Lower lobe of right lung (tissue), 2 donors: ENCODE measurements at places on chromosomes 4 and X. TPM values are rescaled to one million over a fixed set of nuclear protein-coding genes. Genes with fewer than 3 reads are reported as not detected.

- no peak for DNase-seq
- no peaks in the 10 kb centered on the region for H3K4me1 ChIP-seq
- H3K27ac ChIP-seq = no peak overlapping the region
- H3K36me3 ChIP-seq = peaks cover 34% of the 10 kb centered on the region
These were observed 30.0 kb downstream of the ANXA3 start for GRCh38 chr4:78581618-78582017.

CLCN4 gene
- total RNA-seq = 13.8 TPM

- no peak overlapping the region for H3K4me3 ChIP-seq
- H3K27me3 ChIP-seq = no peaks in the 10 kb centered on the region
- H3K36me3 ChIP-seq = no peaks in the 10 kb centered on the region
These were observed 413.6 kb downstream of the AFF2 start for GRCh38 chrX:148913971-148914370.

NWD2 gene
- total RNA-seq = not detected

XAGE2 gene
- total RNA-seq = 6.7 TPM

DNA sequence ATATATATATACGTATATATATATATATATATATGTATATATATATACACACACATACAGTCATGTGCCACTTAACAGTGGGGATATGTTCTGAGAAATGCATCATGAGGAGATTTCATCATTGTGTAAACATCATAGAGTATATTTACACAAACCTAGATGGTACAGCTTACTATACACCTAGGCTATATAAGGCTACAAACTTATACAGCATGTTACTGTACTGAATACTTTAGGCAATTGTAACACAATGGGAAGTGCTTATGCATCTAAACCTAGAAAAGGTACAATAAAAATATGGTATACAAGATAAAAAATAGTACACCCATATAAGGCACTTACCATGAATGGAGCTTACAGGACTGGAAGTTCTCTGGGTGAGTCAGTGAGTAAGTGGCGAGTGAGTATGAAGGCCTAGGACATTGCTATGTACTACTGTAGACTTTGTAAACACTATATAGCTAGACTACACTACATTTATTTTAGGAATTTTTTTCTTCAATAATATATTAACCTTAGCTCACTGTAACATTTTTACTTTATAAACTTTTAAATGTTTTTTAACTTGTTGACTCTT, 13.2 kb upstream of the CCSER1 start:
- DNase-seq = no peak
- no peak overlapping the region for H3K27ac ChIP-seq
- no peaks in the 10 kb centered on the region for H3K36me3 ChIP-seq

TMPRSS11D gene
- total RNA-seq = not detected

GRCh38 chrX:140725500-140725899, 15.9 kb downstream of the LINC00632 start:
- no peaks in the 10 kb centered on the region for H3K4me1 ChIP-seq
- DNase-seq = no peak
- H3K27ac ChIP-seq = no peak overlapping the region
- no peaks in the 10 kb centered on the region for H3K27me3 ChIP-seq
- H3K36me3 ChIP-seq = no peaks in the 10 kb centered on the region
